ENCODE measurements at places on chromosomes 1 and 21. TPM values are rescaled to one million over a fixed set of nuclear protein-coding genes. Genes with fewer than 3 reads are reported as not detected.

DNA sequence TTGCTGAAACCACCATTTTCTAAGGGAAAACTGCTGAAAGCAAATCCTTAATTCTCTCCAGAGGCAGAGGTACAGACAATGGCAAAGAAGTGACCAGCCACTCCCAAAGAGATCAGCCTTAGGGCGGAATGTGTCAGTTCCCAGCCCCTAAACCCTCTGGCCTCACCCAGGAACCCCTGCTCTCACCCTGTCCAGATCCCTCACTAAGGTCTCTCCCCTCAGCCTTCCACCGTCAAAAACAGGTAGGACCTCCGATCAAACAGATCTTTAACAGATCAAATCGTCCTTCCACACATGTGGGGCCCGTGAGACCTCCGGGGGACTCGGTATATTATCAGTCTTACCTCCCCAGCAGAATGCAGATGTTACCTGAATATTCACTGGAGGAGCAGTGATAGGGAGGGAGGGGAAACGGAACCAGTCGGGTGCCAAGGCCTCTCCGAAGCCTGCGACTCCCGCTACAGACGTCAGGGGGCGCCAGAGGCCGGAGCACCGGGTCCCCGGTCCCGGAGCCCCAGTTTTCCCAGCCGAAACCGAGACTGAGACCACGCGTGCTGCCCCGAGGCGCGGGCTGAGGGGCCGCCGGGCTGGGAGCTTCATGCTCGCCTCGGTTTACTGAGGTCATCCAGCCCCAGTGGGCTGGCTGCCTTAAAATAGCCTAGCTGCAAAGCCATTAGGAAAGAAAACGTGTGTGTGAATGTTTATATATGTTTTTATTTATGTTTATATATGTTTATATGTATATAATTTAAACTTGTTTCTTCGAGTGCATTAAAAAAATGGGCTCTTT, 23.6 kb downstream of the GPA33 start:
- peaks cover 7% of the 10 kb centered on the region for H3K4me1 ChIP-seq
- H3K27me3 ChIP-seq: no peaks in the 10 kb centered on the region
- peak; percentile 82 for DNase-seq

Gene RGSL1
- not detected for total RNA-seq

- H3K4me1 ChIP-seq: no peaks in the 10 kb centered on the region
- H3K27ac ChIP-seq: no peak overlapping the region
These were observed 12.3 kb upstream of the RGS4 start for GRCh38 chr1:163056831-163057230.

DNA sequence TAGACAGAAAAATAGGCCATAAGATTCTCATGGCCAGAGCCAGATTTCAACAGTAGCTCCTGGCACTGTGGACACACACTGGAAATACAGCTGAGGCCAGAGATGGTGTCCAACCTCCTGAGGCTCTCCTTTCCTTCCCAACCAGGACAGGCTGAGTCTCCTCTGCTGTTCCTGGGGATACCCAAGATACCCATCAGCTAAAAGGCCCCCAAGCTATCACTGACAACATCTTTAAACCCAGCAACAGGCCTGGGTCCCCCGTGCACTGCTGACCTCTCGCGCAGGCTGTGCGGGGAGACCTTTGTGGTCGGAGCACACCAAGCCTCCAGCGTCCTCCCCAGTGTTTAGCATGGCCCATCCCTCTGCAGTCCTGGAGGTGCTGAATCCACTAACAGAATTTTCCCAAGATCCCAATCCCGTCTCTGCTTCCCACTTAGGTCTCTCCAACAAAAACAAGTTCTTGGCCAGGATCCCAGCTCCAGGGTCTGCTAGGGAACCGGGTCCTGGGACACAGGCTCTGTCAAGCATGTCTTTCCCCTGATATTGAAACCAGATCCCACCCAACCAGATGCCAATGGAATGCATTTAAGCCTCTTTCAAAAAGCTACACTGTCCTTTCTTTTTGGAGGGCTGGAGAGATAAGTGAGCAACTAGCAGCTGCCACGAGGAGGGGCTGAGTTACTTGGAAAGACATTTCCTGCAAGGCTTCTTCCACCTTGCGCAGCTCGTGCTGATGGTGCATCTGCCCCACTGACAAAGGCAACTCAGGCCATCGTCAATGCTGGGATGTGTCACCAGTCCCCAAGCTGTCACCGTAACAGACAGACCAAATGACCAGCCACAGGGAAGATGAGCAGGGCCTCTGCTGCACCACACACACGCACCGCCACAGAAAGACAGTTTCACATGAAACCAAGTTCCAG, 73.2 kb downstream of the BCAR3 start:
- peaks cover 19% of the 10 kb centered on the region for H3K4me1 ChIP-seq
- no peak overlapping the region for H3K27ac ChIP-seq
- H3K36me3 ChIP-seq: no peaks in the 10 kb centered on the region
- peak; percentile 42 for DNase-seq

DNA sequence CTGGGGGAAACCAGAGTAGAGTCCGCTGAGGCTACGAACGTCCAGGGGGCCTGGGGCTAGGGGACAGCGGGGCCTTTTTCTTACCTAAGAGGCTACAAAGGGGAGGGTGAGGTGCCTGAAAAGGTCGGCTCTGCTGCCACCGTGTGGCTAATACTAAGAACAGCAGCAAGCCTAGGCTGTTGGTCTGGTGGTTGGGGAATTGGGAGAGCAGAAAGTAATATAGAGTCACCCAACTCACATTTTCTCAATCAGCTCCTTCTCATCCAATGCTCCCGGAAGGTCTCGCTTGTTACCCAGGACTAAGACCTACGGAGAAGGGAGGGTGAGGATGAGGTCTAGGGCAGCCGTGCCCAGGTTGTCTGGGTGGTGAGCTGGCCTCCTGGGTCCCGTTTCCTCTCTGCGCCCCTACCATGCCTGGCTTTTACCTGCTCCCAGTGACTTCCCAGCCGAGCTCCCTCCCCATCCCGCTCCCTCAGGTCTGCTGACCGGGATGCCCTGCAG, 9.3 kb downstream of the ARL8A start:
- peaks cover 31% of the 10 kb centered on the region for H3K4me1 ChIP-seq
- H3K4me3 ChIP-seq: no peak overlapping the region

Gene TEDDM1
- total RNA-seq: not detected

All from upper lobe of left lung (tissue), 6 donors.